ENCODE measurements at places on chromosomes 1 and 21.

DNA sequence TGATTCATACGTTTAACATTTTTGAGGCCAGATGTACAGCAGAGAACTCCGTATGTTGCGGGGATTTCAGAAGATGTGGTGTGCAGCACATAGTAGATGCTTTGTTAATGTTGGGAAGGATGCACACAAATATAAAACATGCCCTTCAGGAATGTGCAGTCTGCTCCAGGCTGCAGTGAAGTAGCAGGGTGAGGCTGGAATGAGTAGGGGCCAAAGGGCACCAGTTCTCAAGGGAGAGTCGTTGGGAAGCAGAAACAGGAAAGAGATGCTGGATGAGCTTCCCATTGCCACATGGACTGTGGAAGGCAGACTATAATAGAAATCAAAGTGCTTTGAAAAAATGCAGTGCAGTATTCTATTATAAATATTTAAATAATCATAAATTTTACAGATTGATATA, 126.9 kb downstream of the NOS1AP start:
- DNase-seq, result no peak

DNA sequence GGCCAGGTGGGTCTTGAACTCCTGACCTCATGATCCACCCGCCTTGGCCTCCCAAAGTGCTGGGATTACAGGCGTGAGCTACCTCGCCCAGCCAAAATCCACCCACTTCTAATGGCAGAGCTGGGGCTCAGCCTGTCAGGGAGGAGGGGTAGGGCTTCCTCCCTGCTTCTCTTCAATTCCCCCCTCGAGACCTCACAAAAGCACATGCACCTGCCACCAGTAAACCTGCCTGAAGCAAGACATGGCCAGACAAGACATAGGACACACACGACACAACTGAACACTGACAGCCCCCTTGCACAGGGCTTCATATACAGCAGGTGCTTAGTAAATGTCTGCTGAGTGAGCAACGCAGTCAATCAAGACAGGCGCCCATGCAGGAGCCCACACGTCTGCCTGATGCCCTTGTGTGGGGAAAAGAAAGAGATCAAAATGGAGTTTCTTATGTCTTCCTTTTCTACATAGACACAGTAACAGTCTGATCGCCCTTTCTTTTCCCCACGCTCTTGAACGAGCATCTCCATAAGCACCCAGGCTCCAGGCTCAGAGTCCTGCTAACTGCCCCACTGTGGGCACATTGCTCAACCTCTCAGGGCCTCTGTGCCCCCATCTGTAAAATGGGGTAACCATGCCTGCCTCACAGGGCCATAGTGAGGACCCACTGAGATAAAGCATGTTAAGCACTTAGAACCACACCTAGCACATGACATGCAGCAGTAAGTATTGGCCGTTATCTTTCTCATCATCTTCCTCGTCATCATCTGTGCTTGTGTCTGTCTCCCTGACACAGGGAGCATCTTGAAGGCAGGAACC, 8.8 kb downstream of the SDC3 start:
- DNase-seq, result no peak

DNA sequence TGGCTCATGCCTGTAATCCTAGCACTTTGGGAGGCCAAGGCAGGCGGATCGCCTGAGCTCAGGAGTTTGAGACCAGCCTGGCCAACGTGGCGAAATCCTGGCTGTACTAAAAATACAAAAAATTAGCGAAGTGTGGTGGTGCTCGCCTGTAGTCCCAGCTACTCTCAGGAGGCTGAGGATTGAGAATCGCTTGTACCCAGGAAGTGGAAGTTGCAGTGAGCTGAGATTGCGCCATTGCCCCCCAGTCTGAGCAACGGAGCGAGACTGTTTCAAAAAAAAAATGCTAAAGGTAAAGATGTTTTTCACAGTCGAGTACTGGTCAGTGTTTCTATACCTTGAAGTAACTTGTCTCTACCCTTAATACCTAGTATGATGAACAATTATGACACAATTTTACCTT, 11.1 kb downstream of the GLRX2 start:
- DNase-seq, result no peak

GRCh38 chr1:206584683-206585082, 27.6 kb downstream of the EIF2D start:
- no peak for DNase-seq
